Activated CD4-positive, alpha-beta T cell treated with anti-CD3 and anti-CD28 coated beads for 48 hours (primary cell): ENCODE measurements at places on chromosomes 6 and 20.

DNA sequence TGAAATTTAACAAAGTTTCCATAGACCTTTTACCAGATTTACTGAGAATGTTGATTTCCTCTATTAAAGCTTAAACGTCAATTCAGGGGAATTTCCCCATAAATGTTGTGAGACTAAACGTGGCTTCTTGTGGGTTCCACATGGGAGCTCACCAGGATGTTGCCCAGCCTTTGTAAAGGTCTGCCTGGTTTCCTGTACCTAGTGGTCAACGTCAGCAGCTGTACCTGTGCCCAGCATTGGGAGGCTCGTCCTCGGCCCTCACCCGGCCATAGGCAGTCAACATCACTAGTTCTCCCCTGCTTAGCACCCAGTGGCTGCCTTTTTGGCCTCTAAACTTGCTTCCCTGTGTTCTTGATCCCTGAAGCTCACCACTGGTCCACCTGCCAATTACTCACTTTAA, 22.1 kb upstream of the CD83 start:
- no peak for DNase-seq

- DNase-seq: no peak
Measured at GRCh38 chr6:156410649-156411048, 366.5 kb upstream of the ARID1B start.

- no peak for DNase-seq
Measured at GRCh38 chr6:128482642-128483041, 37.8 kb downstream of the PTPRK start.

- no peak for DNase-seq
Measured at GRCh38 chr20:24488064-24488799, 18.8 kb downstream of the SYNDIG1 start.

DNA sequence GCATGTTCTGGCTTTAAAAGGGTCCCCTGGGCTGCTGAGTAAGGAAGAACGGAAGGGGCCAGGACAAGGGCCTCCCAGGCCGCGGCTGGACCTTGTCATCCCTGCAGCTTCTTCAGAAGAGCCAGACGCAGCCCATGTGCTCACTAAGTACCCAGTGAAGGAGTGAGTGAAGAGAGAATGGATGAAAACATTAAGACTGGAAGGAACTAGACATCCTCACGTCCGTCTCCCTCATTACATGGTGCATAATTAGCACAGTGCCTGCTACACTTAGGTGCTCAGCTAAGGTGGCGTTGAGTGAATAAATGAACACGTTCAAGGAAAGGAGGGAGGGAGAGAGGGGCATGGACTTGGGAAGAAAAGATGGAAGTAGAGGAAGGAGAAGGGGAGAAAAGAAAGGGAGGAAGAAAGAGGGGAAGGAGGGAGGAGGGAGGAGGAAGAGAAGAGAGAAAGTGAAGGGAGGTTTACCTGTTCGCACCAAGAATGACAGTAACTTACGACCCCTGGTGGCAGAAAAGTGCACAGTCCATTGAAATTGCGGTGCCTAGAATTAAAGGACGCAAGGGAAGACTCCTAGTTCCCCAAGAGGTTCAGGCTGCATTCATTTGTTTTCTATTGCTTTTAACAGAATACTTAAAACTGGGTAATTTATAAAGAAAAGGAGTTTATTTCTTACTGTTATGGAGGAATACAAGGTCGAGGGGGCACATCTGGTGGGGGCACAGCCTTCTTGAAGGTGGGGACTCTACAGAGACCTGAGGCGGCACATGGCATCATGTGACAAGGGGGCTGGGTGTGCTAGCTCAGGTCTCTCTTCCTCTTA, 8.0 kb downstream of the TP53RK start:
- peak; percentile 76 for DNase-seq

DNA sequence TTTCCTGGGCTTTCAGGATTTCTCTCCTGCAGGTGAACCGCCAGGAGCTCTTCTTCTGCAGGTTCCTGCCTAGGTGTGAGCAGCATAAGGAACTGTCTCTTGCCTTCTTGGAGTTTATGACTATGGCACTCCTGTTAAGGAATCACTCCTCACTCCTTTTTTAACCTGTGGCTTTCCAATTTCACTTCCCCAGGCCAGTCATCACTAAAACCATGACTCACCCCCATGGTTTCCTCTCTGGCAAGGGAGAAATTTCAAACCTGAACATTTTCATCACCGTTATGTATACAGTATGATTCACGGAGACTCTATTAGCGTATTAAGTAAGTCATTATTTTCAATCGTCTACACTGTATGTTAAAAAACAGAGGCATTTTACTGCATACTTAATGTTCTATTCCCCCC, 78.2 kb upstream of the ARID1B start:
- no peak for DNase-seq

- no peak for DNase-seq
Measured at GRCh38 chr6:74870403-74870802, 335.4 kb downstream of the COL12A1 start.
